ENCODE measurements at places on chromosomes 12 and 14.

- no peak for DNase-seq
Observed at GRCh38 chr12:112803620-112804282, 12.2 kb downstream of the RPH3A start.

- DNase-seq: peak; percentile 64
Observed at GRCh38 chr12:69821456-69822159, 3.4 kb upstream of the MYRFL start.

GRCh38 chr14:60981633-60982455 lies 799 bp downstream of the SLC38A6 start:
- no peak for DNase-seq

GRCh38 chr12:121776190-121777098 lies 17.0 kb downstream of the RHOF start:
- DNase-seq: peak; percentile 59

GRCh38 chr14:90774316-90774715 lies 41.9 kb downstream of the TTC7B start:
- no peak for DNase-seq

DNA sequence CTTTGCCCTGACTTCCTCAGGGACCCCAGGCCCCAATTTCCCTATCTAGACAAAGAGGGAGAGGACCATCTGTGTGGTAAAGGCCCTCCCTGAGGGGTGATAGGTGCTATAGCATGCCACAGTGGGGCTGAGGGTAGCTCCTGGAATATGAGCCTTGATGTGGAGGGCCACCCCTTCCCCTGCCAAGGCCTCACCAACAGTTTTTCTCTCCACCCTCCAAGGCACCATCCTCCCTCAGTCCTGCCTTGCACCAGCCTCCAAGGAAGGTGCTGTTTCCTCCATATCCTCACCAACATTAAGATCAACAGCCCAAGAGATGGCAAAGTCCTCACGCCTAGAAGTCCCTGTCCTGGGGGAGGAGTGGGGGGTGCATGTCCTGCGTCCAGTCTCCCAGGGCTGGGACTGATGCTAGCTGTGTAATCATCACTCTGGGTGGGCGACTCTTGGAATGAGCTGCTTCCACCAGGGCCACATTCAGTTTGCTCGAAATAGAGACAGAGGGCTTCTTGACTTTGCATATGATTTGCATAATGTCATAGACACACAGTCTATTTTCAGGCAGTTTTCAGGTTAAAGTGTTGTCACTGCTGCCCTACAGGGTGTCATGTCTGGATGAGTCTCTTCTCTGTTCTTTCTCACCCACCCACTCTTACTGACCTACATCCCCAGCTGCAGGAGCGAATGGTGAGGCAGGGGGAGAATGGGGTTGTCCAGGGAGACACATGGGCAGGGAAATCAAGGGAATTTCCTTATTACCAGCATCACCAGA lies 17.4 kb downstream of the ACVRL1 start:
- no peak for DNase-seq

DNA sequence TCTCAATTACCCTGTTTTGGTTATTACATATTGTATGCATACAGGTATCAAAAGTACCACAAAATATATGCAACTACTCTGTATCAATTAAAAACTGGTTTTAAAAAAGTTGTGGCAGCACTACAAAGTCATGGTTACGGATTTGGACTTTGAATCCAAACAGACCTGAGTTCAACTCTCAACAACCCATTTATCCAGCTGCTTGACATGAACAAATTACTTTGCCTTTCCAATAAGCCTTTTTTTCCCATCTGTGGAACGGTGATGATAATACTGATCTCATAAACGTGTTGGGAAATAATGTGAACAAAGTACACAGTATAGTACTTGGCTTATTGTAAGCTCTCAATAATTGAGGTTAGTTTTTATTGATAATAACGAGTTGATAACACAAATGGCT lies 85.0 kb downstream of the MNAT1 start:
- no peak for DNase-seq

DNA sequence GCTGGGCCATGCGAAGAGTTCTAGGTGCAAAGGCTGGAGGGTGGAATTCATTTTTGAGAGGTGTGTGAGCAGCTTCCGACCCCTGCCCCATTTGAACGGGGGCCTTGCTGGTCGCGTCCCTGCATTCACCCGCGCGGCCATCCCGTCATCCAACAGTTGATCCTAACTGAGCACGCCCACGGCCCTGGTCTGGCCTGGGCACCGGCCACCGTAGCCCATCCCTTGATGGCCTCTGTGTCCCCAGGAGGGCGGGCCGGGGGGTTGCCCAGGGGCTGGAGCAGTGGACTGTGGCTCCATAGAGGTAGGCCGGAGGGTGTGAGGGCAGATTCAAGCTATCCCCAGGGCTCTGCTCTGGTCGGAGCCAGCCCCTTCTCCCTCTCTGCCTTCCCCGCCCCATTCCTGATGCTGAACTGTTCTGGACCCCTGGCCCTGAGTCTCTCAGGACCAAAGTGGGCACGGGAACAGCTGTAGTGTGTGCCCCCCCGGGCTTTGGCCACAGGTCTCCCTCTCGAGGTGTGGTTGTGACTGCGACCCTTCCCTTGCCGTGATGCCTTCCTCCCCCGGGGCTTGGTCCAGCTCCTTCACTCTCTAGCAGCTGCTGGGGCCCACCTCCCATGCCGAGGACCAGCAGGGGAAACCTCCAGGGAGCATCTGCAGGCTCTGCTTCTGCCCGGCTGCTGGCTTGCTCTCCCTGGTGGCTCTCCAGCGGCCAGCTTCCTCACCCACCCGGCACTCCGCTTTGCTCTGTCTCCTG lies 9.1 kb downstream of the MEG3 start:
- DNase-seq: no peak

- no peak for DNase-seq
Observed at GRCh38 chr14:78872837-78873236, 702.7 kb downstream of the NRXN3 start.

GRCh38 chr12:1857086-1857485 lies 36.7 kb downstream of the LRTM2 start:
- DNase-seq: no peak

- DNase-seq: no peak
Observed at GRCh38 chr14:44505588-44505987, 1.5 kb downstream of the FSCB start.

DNA sequence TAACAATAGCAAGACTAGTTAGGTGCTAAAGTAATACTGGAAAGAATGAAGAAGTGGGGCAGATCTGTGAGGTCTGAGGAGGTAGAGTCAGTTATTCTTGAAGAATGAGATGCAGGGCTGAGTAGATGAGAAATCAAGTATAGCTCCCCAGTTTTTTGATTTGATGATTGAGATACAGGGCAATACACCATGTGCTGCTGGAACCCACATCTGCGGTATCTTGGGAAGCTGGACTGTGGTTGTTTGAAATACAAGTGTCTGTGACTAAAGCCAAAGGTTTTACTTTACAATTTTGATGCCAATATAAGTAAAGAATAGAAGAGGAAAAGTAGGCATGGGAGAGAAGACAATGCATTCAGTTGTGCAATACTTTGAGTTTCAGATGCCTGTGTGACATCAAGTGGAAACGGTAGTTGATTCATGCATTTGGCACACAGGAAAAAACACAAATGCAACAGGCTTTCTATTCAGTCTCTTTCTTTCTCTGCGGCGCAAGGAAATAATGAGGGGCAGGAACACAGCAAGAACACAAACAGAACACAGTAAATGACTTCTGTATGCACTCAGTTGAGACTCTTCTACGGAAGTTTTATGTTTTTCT lies 190.2 kb upstream of the SLC38A2 start:
- no peak for DNase-seq

- no peak for DNase-seq
Observed at GRCh38 chr12:125889742-125890141, 824.5 kb downstream of the AACS start.

- no peak for DNase-seq
Observed at GRCh38 chr12:21813751-21814150, 39.2 kb upstream of the KCNJ8 start.

DNA sequence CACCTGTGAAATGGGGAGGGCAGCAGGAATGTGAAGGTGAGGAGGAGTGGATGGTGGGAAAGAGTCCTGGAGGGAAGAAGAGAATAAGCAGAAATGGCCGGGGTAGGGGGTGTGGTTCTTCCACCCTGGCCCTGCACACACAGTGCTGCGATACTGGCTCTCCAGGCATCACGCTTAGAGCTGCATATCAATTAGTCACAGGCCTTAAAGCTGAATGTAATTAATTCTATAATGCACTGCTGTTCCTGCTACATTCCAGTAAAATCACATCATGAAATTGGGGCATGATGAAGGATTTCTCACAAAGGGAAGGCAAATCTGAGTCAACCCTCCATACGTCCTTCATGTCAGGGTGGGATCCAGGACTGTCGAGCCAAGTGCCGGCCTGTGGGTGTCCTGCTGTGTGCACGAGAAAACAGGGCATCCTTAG lies 566.1 kb downstream of the BCL11B start:
- no peak for DNase-seq

DNA sequence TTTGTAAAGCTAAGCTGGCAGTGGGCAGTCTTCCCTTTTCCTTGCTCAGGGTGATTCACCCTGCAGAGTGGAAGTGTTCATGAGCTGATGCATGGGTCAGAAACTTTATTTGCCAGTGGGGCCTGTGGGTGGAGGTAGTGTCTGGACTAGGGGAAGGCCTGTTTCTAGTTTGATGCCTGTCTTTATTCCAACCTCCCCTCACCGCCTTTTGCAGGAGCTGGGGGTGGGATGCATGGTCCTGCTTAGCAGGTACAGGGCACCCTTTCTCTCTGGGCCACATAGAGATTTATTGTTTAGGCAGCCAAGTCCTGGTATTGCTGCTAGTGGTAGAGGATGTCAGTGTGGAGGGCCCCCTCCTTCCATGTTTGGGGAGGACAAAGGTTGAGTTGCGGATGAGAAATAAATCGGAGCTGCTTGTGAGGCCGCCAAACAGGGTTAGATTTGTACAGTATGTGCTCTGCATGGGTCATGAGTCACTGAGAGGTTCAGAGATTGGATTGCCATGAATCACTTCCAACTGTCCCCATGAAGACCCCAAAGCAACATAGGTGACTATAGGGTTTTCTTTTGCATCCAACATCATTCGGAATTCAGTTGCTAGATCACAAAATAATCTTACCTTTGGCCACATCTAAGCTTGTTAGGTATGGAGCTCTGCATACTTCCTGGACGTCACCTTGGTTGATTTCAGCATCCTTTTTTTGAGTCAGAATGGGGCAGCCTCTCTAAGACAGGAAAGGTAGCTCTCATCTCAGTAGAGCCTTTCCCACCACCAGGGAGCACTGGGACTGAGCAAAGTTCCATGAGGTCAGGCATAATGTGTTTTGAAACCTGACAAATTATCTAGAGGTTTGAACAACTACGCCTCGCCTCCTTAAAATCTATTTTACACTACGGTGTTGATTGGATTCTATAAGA lies 8.8 kb downstream of the SMOC1 start:
- no peak for DNase-seq

DNA sequence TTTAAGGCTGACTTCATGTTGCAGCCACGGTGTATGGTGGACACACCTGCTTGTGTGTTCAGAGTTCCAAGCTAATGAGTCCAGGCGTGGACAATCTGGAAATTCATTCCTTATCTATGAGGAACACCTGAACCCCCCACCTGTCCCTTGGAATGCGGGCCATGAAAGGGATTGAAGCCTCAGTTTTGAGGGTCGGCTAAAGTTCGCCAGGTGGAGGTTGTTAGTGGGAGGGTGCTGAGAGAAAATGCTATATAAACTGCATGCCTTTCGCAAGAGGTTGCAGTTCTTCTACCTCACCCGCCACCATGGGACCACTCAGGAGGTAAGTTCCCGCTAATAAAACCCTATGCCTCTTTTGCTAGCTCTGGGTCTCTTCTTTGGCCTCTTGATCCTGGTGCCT lies 348.0 kb downstream of the BCL11B start:
- no peak for DNase-seq

- DNase-seq: peak; percentile 95
Observed at GRCh38 chr14:69766984-69767368, at the start of gene SRSF5. SRSF5 (plus strand) TSS chr14:69767142; CDS start chr14:69768157, 1,015 bp downstream.

GRCh38 chr14:30751646-30752416 lies 122.5 kb upstream of the COCH start:
- no peak for DNase-seq

DNA sequence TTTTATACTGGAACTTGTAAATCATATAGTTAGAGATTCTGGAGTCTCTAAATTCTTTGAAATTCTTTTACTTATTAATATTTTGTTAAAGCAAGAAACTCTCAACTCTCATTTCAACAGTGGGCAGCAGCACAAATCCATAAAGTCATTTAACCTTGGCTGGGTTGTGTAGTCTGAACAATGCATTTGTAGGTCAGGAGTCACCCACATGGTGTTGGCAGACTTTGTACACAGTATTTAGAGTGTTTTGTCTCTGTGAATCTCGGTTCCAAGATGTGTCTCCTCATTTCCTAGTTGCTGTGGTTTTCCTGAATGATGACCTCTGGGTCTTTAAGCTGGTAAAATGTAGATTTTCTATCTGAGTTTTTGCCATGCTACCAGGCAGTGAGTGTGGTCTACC lies 20.8 kb upstream of the STRAP start:
- DNase-seq: no peak

GRCh38 chr14:55772486-55772885 lies 192.5 kb downstream of the KTN1 start:
- DNase-seq: no peak

DNA sequence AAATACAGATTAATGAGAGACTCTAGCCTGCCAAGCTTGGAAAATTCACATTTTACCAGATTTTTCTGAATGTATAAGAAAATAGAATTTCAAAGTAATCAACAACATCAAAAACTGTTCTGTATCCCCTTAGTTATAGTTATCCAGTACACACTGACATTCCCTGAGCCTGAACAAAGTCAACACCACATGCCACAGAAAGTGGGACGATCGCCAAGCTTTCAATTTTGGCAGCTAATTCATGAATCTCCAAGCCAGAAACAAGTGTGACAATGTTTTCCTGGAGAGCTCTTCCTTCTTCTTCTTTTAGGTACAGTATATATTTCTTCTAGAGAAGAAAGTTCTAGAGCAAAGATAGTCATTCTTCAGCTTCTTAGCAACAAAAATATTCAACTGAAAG lies 290.2 kb downstream of the PRKD1 start:
- DNase-seq: peak; percentile 71

GRCh38 chr12:46560874-46561273 lies 188.3 kb upstream of the SLC38A2 start:
- DNase-seq: no peak

Measured in COR-L47 (cell line).